ENCODE measurements at places on chromosomes 12 and 14.

- no peak for DNase-seq
Observed at GRCh38 chr14:105192866-105193731, 12.0 kb upstream of the NUDT14 start.

DNA sequence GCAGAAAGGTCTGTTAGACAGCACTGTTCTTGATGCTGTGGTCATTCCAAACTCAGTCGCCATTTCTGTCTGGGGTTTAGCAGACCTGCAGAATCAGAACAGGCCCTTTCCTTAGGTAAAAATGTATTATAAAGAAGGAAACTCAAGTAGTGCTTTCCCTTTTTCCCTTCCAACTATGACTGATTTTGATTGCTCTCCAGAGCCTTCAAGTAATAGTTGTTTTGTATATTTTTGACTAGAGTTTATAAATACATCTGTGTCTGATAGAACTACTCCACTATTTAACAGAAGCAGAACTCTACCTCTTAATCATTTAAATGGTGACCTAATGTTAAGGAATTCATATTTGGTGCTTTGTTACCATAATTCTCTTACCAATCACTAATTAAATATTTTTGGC lies 74.0 kb downstream of the WNK1 start:
- DNase-seq = no peak

- no peak for DNase-seq
Observed at GRCh38 chr12:28217805-28218204, 27.5 kb downstream of the CCDC91 start.

DNA sequence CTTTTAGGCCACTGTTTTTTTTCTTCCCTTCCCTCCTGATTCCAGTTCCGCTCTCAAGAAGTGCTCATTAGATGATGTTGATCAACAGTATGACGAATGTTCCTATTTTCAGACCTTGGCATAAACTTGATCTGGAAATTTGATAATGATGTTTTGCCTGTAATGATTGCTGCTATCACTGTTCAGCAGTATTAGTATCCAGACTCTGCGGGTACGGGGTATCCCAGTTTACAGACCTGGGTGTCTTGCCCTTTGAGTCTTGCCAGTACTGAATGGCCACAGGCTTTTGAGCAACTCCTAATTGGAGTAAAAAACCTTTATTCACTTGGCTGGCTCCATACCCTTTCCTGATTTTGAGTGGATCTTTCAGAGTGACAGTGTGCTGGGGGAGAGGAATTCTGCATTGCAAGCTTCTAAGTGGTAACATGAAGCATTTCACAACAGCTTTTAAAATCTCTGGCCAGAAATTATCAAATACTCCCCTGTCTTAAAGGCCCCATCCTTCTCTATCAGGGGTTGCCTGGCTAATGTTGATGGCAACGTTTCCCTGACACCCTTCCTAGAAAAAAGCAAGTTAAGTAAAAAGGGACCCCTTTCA lies 5.9 kb upstream of the ASB8 start:
- DNase-seq = no peak

DNA sequence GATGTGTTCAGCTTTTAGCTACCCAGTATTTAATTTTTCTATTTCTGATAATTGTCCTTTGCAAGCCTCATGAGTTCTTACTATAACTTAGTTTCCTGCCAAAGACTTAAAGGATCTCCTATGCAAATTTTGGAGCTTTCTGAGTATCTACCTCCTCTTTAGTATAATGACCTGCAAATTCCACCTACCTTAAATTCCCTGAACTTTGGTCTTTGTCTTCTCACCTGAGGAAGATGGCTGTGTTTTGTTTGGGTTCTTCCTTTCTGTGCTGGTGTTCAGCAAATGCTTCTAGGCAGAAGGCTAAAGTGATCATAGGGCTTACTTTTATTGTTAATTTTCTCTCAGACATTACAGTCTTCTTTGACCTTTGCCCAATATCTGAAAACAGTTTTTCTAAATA lies 142.8 kb downstream of the FUT8 start:
- no peak for DNase-seq

GRCh38 chr14:54556535-54556934 lies 10.4 kb upstream of the SAMD4A start:
- no peak for DNase-seq

- no peak for DNase-seq
Observed at GRCh38 chr14:22096514-22096895, 422.9 kb upstream of the OR4E1 start.

DNA sequence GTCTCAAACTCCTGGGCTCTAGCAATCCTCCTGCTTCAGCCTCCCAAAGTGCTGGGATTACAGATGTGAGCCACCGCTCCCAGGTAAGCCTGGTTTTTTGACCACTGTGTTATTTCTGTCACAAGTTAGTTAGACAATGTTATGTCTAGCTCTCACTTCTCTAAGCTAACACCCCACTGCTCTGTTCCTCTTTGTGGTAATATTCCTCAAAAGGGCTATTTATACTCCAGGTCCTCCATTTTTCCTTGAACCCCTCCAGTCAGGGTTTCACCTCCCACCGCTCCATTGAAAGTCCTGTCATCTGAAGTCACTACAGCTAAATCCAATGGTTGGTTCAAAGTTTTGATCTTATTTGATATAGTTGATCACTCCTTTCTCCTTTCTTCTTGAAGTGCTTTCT lies 5.1 kb downstream of the IRAK3 start:
- no peak for DNase-seq

DNA sequence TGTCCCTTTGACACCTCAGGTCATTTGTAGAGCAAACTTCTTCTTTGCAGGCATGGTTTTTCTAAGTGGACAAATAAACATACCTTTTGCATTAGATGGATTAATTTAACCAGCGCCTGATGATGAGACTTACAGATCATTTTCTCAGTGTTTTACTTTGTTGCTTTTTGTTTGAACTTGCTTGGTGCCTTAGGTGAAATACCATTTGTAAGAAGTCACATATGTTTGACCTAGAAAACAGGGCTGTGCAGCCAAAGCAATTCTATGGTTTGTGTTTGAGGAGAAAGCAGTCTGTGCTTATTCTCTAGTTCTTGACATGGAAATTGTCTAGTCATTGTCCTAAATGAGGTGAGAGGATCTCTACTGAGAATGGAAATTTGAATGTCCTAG lies 111.1 kb downstream of the DIP2B start:
- no peak for DNase-seq

DNA sequence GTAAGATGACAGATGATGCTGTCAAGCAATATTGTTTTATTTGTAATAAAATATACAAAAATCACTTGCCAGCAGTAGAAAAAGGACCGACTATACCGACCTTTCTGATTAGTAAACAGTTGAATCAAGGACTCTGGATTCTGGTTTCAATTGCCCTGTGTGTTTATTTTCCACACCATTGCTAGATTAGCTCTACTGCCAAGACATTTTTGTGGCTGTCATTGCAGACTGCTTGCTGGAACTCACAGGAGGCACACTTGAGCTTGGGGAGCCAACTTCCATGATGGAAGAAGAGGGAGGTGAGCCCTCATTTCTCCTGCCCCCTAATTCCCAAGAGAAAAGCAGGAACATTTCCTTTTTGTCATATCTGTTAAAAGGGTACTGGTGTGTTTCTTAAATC lies 51.3 kb downstream of the MAPKAPK5 start:
- DNase-seq = no peak

- DNase-seq = no peak
Observed at GRCh38 chr14:20434701-20435581, 1.0 kb downstream of the KLHL33 start.

DNA sequence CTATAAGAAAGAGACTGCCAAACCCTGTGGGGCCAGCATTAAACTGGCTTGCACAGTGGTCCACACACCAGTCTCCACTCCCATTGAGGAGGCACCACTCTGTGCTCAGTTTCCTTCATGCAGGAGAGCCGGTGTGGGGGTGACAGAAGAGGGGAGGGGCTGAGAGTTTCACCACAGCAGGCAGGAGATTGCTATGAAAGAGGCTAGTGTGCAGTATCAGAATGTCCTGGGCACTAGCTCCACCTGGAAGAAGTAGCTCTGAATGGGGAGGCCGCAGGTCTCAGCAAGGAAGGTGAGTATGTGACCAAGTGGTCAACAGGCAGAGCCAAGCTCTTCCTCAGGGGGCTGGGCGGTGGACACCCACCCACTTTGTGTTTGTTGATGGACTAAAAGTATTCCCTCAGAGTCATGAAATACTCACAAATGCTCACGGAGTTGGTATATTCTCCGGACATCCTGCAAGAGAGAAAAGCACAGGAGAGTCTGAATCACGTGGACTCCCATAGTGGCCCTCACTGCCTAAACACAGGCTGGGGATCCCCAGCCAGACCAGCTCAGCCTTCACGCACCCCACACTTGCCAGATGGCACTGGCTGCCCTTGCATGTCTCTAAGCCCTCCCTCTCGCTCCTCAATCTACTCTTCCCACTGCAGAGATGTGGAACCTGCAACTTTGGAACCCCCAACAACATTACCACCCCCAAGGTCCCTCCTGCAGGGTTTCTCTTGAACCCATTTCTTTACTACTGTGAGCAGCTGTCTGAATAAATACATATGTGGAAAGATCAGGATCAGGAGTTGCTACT lies 7.8 kb upstream of the KRT72 start:
- no peak for DNase-seq

DNA sequence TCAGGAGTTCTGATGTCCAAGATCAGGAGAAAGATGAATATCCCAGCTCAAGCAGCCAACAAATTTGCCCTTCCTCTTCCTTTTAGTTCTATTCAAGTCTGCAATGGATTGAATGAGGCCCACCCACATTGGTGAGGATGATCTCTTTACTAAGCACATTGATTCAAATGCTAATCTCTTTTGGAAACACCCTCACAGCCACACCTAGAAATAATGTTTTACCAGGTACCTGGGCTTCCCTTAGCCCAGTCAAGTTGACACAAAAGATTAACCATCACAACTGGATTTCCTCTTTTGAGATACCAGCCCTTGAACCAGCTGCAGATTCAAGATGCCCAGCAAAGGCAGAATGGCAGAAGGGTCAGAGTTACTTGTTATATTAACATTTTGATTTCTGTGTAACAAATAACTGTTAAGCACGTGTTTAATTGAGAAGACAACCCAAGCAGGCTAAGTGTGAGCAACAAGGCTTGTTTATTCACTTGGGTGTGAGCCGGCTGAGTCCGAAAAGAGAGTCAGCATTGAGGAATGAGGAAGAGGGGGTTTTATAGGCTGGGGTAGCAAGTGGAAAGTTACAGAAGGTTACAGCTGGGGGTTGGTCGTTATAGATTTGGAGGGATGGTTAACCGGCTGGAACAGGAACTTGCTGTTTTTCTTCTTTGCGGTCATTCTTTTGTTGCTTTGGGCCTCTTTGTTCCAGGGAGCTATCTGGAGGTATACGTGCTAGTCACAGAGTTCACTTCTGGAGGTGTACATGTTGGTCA lies 180.3 kb downstream of the EMP1 start:
- DNase-seq = no peak

GRCh38 chr12:129413295-129413694 lies 490.5 kb downstream of the TMEM132D start:
- no peak for DNase-seq

DNA sequence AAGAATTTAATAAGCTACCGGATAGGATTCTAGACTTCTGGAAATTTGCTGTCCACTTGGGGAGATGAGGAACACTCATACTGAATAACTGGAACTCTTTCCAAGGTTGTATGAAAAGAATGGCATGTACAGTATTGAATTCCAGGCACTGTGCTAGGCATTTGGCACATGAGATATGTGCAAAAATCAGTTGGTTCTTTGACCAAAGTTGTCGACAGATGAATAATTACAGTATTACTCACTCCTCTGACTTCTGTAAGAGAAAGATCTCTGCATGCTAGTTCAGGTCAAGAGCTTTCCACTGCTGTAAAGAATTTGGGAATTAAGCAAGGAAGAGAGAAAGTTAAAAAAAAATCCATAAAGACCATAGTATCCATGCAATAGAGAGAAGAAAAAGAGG lies 764.7 kb downstream of the BCL11B start:
- DNase-seq = no peak

DNA sequence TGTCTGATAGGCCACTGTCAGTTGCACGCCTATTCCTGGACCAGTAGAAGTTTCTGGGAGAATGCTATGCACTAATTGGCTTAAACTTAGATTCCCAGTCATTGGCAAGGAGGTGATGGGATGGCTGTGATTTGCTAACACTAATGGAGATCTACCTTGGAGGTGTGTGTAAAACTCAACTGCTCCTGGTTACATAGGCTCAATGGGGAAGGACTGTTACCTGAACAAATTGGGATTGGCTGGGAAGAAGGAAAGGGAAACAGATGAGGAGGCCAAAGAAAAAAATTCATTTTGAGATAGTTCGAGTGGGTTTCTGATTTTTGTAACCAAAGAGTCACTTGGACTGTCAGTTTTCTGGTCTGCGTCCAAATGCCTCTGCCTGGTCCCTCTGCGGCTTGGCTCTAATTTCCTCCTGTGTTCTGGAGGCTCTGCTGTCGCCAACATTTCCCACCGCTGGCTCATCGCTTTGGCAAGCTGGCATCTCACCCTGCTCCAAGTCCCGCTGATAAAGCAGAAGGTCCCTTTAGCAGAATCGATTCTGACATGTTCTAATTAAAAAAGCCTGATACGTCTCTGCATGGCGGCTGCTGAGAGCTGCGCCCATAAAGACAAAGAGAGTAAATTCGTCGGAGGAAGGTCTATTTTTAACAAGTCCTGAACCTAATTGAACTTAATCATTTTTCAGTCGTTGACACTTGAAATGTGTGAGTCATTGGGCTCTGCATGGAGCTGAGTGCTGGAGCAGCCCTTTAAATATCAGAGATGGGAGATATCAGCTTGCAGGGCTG lies 2.0 kb upstream of the CCDC63 start:
- no peak for DNase-seq

DNA sequence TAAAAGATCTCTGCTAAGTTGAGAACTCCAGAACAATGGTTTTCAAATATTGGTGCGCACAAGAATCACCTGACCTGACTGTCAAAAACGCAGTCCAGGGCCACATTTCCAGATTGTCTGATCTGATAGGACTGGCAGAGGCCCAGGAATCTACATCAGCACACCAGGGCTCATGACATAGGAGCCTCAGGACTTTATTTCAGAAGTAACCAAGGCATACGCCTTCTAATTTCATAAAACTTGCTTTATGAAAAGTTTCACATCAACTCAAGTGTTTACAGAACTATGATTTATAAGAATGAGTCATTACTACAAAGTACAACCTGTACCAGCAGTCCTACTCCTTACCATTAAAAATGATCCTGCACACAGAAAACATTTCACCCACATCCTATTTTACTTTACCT lies 47.7 kb upstream of the PTPRO start:
- no peak for DNase-seq

DNA sequence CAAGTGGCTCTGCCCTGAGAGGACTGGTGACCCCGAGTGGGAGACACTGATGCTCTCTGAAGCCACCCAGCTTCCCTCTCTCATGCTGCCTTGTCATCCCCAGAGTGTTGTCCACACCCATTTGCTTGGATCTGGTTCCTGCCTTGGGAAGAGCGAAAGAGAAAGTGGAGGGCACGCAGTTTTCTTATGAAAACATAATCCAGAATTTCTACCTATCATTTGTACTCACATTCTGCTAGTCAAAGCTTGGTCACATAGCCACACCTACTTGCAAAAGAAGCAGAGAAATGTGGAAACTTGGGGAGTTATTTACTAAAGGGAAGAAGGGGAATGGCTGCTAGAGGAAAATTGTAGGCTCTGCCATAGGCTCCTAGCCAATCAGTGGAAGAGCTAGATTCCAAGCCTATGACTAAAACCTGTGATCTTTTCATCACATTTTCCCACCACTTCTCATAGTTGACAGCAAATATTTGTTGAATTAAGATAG lies 326.3 kb downstream of the ZFP36L1 start:
- DNase-seq = no peak
